ENCODE measurements at places on chromosomes 12 and 14. TPM values are rescaled to one million over a fixed set of nuclear protein-coding genes. Genes with fewer than 3 reads are reported as not detected.

- no peak for DNase-seq
- H3K4me1 ChIP-seq: peaks cover 24% of the 10 kb centered on the region
- H3K36me3 ChIP-seq: no peaks in the 10 kb centered on the region
- no peak overlapping the region for H3K4me3 ChIP-seq
- no peaks in the 10 kb centered on the region for H3K27me3 ChIP-seq
- no peak overlapping the region for H3K27ac ChIP-seq
Measured at GRCh38 chr12:4120316-4120917, 153.1 kb upstream of the CCND2 start.

ALKBH2 gene
- 6.0 TPM for total RNA-seq

TC2N gene
- total RNA-seq: 1.2 TPM

PROX2 gene
- not detected for total RNA-seq

- H3K27me3 ChIP-seq: no peaks in the 10 kb centered on the region
- peaks cover 5% of the 10 kb centered on the region for H3K4me1 ChIP-seq
- DNase-seq: peak; percentile 4
- no peak overlapping the region for H3K27ac ChIP-seq
- no peaks in the 10 kb centered on the region for H3K36me3 ChIP-seq
- H3K4me3 ChIP-seq: no peak overlapping the region
Measured at GRCh38 chr12:86139671-86140070, 116.5 kb downstream of the MGAT4C start.

SMIM41 gene
- total RNA-seq: 0.18 TPM

GRCh38 chr12:113896194-113896593, 69.9 kb downstream of the RBM19 start:
- no peaks in the 10 kb centered on the region for H3K4me1 ChIP-seq
- no peaks in the 10 kb centered on the region for H3K36me3 ChIP-seq
- H3K4me3 ChIP-seq: no peak overlapping the region
- H3K27me3 ChIP-seq: no peaks in the 10 kb centered on the region

DNA sequence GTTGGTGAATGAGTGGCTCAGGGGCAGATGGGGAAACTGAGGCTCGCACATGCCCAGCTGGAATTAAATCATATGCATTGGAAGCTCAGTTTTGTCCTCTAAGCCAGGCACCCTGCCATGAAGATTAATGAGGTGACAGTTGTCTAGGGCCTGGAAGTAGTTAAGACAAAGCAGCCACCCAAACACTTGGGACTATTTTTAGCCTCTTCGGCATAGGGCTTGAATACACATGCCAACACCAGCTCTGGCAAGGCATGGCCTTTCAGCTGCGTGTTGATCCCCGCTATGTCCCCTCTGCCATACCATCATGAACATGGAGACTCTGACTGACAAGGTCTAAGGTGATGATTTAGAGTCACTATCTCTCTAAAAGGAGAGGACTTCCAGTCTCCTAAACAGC, 250.2 kb downstream of the KSR2 start:
- no peak overlapping the region for H3K27ac ChIP-seq
- H3K4me3 ChIP-seq: no peak overlapping the region
- H3K36me3 ChIP-seq: no peaks in the 10 kb centered on the region
- H3K4me1 ChIP-seq: no peaks in the 10 kb centered on the region
- H3K27me3 ChIP-seq: no peaks in the 10 kb centered on the region

CD163 gene
- not detected for total RNA-seq

GRCh38 chr12:53495903-53496751, 3.1 kb downstream of the MAP3K12 start:
- DNase-seq: no peak
- peaks cover 28% of the 10 kb centered on the region for H3K4me1 ChIP-seq
- no peaks in the 10 kb centered on the region for H3K36me3 ChIP-seq
- H3K4me3 ChIP-seq: no peak overlapping the region

- no peaks in the 10 kb centered on the region for H3K36me3 ChIP-seq
- no peak overlapping the region for H3K4me3 ChIP-seq
- no peaks in the 10 kb centered on the region for H3K4me1 ChIP-seq
- DNase-seq: no peak
- H3K27ac ChIP-seq: no peak overlapping the region
Measured at GRCh38 chr14:64060199-64060545, 207.4 kb downstream of the SYNE2 start.

- H3K36me3 ChIP-seq: no peaks in the 10 kb centered on the region
- DNase-seq: no peak
- no peak overlapping the region for H3K27ac ChIP-seq
- no peak overlapping the region for H3K4me3 ChIP-seq
- H3K4me1 ChIP-seq: peaks cover 34% of the 10 kb centered on the region
Measured at GRCh38 chr14:103518422-103519042, 4.1 kb downstream of the CKB start.

DNA sequence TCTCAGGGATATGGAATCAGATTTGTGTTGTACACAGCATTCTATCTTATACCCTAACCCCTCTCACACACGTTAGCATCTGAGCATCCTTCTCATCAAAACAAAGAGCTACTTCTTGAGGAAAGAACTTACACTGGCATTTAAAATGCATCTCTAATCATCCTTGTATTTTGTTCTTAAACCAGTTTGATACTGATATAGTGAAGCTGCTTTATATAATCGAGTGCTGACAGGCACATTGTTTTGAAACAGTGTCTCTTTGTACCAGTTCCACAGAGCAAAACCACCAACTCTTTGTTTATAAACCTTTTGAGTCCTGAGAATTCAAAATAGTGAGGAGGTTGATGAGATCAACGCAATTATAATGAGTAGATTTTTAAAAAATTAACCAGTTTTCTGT, 8.8 kb downstream of the GPR33 start:
- no peaks in the 10 kb centered on the region for H3K36me3 ChIP-seq
- H3K27me3 ChIP-seq: peaks cover 2% of the 10 kb centered on the region
- no peaks in the 10 kb centered on the region for H3K4me1 ChIP-seq
- H3K4me3 ChIP-seq: no peak overlapping the region
- no peak for DNase-seq

DNA sequence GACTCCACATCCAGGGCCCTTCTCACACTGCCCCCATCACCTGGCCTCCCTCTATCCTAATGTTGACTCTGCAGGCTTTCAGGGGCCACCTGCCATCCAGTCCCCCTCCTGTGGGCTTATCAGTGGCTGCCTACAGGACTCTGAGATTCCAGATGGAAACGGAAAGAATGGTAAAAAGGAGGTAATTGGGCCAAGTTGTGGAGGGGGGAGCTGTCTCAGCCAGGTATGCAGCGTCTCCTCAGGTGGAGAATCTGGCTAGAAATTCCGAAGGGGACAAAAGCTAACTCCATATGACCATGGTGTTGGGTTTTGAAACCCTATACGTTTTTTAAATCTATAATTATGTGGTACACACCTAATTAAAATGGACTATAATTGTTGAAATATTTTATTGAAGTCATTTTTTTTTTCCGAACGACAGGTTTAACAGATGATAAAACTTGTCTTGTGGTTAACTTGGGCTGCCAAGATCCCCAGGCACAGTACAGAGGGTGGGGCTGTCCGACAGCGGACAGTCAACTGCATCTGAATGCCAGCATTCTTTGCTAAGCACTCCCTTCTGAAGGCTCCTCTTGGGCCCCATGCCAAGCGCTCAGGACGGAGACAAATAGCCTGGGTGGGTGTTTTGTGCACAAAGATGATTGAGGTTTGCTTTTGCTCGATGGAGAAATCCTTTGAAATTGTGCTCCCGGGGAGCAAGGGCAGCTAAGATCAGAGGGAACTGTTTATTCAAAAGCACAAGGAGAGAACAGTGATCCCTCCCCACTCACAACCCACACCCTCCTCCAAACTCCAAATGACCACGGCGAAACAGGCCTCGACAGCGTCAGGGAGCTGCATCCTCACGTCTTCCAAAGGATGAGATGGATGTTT, 365.6 kb downstream of the BCL11B start:
- no peak overlapping the region for H3K4me3 ChIP-seq
- no peaks in the 10 kb centered on the region for H3K36me3 ChIP-seq
- H3K4me1 ChIP-seq: peaks cover 19% of the 10 kb centered on the region
- peak; percentile 23 for DNase-seq
- H3K27ac ChIP-seq: no peak overlapping the region

KRT75 gene
- not detected for total RNA-seq

DNA sequence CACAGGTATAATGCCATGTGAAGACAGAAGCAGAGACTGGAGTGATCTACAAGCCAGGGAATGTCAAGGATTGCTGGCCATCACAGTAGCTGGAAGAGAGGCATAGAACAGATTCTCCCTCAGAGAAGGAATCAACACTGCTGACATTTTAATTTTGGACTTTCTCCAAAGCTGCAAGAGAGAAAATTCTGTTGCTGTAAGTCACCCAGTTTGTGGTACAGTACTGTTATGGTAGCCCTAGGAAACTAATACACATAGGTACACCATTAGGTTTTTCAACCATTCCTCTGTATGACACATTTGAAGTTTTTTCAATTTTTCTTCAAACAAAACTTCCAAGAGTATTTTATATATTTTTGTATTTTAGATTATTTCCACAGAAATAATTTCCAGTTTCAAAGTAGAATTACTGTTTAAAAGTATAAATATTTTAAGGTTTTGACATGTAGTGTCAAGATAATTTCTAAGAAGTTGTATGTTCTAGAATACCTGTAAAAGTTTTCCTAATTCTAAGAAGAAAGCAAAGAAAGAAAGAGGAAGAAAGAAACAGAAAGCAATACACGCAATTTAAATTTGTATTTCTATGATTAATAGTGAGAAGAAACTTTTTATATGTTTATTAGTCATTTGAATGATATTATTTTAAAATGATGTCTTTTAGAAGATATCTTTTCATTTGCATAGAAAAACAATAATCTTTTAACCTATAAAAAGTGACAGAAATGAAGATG, 64.9 kb upstream of the CATSPERB start:
- H3K36me3 ChIP-seq: no peaks in the 10 kb centered on the region
- DNase-seq: peak; percentile 8
- no peak overlapping the region for H3K4me3 ChIP-seq
- no peaks in the 10 kb centered on the region for H3K4me1 ChIP-seq

GRCh38 chr14:59483363-59483762, 845 bp downstream of the L3HYPDH start:
- no peaks in the 10 kb centered on the region for H3K27me3 ChIP-seq
- H3K27ac ChIP-seq: peak overlapping the region; percentile 96
- peaks cover 26% of the 10 kb centered on the region for H3K4me1 ChIP-seq

- H3K4me1 ChIP-seq: peaks cover 13% of the 10 kb centered on the region
- no peaks in the 10 kb centered on the region for H3K36me3 ChIP-seq
- DNase-seq: no peak
- no peaks in the 10 kb centered on the region for H3K27me3 ChIP-seq
Measured at GRCh38 chr12:19848421-19848820, 409.1 kb downstream of the AEBP2 start.
